GM23338 (cell line): ENCODE measurements at places on chromosomes 6 and 20. TPM values are rescaled to one million over a fixed set of nuclear protein-coding genes. Genes with fewer than 3 reads are reported as not detected.

The TCP11 gene
- polyA plus RNA-seq = 0.21 TPM in 1 of 2 replicates, not detected in the other

The KCNS1 gene
- polyA plus RNA-seq = 0.30 and 0.37 TPM in 2 replicates

The MACROD2 gene
- 4.3 and 5.5 TPM in 2 replicates for polyA plus RNA-seq

The CYP21A2 gene
- 0.10 TPM in 1 of 2 replicates, not detected in the other for polyA plus RNA-seq

The LKAAEAR1 gene
- 1.8 and 2.4 TPM in 2 replicates for polyA plus RNA-seq

The OOEP gene
- polyA plus RNA-seq = 0.73 and 2.1 TPM in 2 replicates

The TRIM10 gene
- not detected in 2 replicates for polyA plus RNA-seq

The BFSP1 gene
- polyA plus RNA-seq = 2.7 and 3.1 TPM in 2 replicates

The PDYN gene
- polyA plus RNA-seq = 0.21 and 0.33 TPM in 2 replicates

The TXNDC5 gene
- 42.9 and 45.4 TPM in 2 replicates for polyA plus RNA-seq

The HUS1B gene
- polyA plus RNA-seq = 0.94 and 1.3 TPM in 2 replicates

The DBNDD2 gene
- 62.5 and 64.4 TPM in 2 replicates for polyA plus RNA-seq

The DACT2 gene
- polyA plus RNA-seq = 1.5 and 1.8 TPM in 2 replicates

The TMEM14B gene
- polyA plus RNA-seq = 210 TPM in 2 replicates

The LTB gene
- polyA plus RNA-seq = 0.83 and 1.7 TPM in 2 replicates

The DNMT3B gene
- polyA plus RNA-seq = 711 and 726 TPM in 2 replicates

The HTR1E gene
- not detected in 2 replicates for polyA plus RNA-seq

The NRSN1 gene
- polyA plus RNA-seq = 0.63 and 0.68 TPM in 2 replicates

The OR2H1 gene
- not detected in 2 replicates for polyA plus RNA-seq

The CST4 gene
- polyA plus RNA-seq = not detected in 2 replicates

The GPLD1 gene
- polyA plus RNA-seq = 3.4 and 3.8 TPM in 2 replicates

The SYNGAP1 gene
- polyA plus RNA-seq = 12.9 and 13.9 TPM in 2 replicates

The RAET1L gene
- not detected in 2 replicates for polyA plus RNA-seq

The EDEM2 gene
- polyA plus RNA-seq = 13.9 and 14.2 TPM in 2 replicates

The DZANK1 gene
- 6.1 and 7.9 TPM in 2 replicates for polyA plus RNA-seq

The PROKR2 gene
- polyA plus RNA-seq = 1.8 and 1.9 TPM in 2 replicates

The TCF21 gene
- polyA plus RNA-seq = 0.05 and 0.19 TPM in 2 replicates

The EDN3 gene
- polyA plus RNA-seq = 0.12 and 0.13 TPM in 2 replicates

The RFX6 gene
- not detected in 2 replicates for polyA plus RNA-seq

The TBXT gene
- 0.23 and 0.42 TPM in 2 replicates for polyA plus RNA-seq

The MROH8 gene
- 0.50 and 0.68 TPM in 2 replicates for polyA plus RNA-seq

The SPO11 gene
- not detected in 2 replicates for polyA plus RNA-seq

The MYL9 gene
- 100 and 123 TPM in 2 replicates for polyA plus RNA-seq

The GRM1 gene
- polyA plus RNA-seq = 0.29 and 0.49 TPM in 2 replicates

The GMPR gene
- 0.23 and 0.64 TPM in 2 replicates for polyA plus RNA-seq

The JAG1 gene
- polyA plus RNA-seq = 7.1 and 9.7 TPM in 2 replicates

The SNHG17 gene
- polyA plus RNA-seq = 76.1 and 80.1 TPM in 2 replicates

The LCA5 gene
- 4.2 and 4.3 TPM in 2 replicates for polyA plus RNA-seq

The SLC4A11 gene
- 10.8 and 14.8 TPM in 2 replicates for polyA plus RNA-seq

The THEMIS gene
- polyA plus RNA-seq = not detected in 2 replicates

The REM1 gene
- not detected in 2 replicates for polyA plus RNA-seq

The NMBR gene
- polyA plus RNA-seq = not detected in 2 replicates

The PACSIN1 gene
- 4.7 and 5.2 TPM in 2 replicates for polyA plus RNA-seq

The TINAG gene
- polyA plus RNA-seq = not detected in 2 replicates

The HLA-DQA2 gene
- not detected in 2 replicates for polyA plus RNA-seq
